ENCODE measurements at places on chromosomes 7 and 10.

DNA sequence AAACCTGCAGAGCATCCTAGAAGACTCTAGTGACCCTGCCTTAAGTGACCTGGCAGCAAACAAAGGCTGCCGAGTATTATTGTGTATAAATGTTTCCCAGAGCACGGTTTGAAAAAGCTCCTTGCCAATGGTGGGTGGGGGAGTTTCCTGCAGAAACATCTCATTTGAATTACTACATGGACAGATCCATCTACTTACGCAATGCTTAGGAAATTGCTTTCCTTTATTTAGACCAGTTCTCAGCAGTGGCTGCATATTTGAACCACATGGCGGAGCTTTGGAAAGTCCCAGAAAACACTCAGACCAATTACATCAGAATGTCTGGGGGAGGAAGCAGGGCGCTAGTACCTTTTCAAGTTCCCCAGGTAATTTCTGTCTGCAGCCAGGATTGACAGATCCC, 560.9 kb downstream of the SDK1 start:
- no peaks in the 10 kb centered on the region for H3K27me3 ChIP-seq
- DNase-seq: peak; percentile 47
- H3K27ac ChIP-seq: peak overlapping the region; percentile 32
- no peaks in the 10 kb centered on the region for H3K36me3 ChIP-seq

DNA sequence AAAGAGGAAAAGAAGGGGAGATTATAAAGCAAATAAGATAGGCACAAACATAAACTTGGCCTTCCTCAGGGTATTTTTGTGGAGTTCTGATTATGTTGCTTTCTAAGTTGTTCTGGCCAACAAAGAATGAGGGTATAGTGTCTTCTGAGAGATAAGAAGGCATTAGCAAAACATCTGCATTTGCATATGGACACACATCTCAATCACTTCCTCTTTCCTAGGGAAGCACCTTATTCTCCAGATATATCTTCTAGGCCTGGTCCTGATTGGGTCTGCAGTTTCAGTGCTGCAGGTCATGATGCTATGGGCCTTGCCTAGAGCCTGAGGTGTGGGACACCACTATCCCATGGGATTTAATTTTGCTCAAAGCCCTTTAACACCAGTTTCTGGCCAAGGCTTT, 308.8 kb upstream of the PHYHIPL start:
- H3K36me3 ChIP-seq: no peaks in the 10 kb centered on the region
- DNase-seq: no peak
- H3K4me3 ChIP-seq: no peak overlapping the region
- H3K27me3 ChIP-seq: no peaks in the 10 kb centered on the region

- peak; percentile 52 for DNase-seq
- H3K4me3 ChIP-seq: no peak overlapping the region
- H3K36me3 ChIP-seq: no peaks in the 10 kb centered on the region
- H3K27me3 ChIP-seq: no peaks in the 10 kb centered on the region
- H3K4me1 ChIP-seq: no peaks in the 10 kb centered on the region
Measured at GRCh38 chr10:86863484-86863842, 94.0 kb downstream of the MMRN2 start.

DNA sequence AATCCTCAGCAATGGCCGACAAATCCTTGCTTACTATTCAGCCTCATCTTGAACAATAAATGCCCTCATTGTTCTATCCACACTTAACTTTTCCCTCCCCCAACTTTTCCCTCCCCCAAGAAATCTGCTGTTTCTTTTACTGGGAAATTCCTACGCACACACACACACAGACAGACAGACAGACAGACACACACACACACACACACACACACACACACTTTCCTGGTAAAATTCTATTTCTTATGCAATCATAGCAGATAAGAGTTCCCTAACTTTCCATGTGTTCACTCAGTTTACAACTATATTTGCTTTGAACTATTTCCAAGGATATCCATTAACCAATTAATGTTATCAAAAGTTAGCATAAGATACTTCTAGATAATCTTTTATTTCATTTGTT, 52.9 kb downstream of the RELN start:
- no peaks in the 10 kb centered on the region for H3K27me3 ChIP-seq
- H3K36me3 ChIP-seq: no peaks in the 10 kb centered on the region
- no peak overlapping the region for H3K4me3 ChIP-seq
- H3K4me1 ChIP-seq: no peaks in the 10 kb centered on the region
- DNase-seq: no peak
- no peak overlapping the region for H3K27ac ChIP-seq

GRCh38 chr10:69641261-69641980, 11.4 kb downstream of the FAM241B start:
- H3K4me3 ChIP-seq: no peak overlapping the region
- no peak for DNase-seq
- no peaks in the 10 kb centered on the region for H3K36me3 ChIP-seq
- H3K27me3 ChIP-seq: no peaks in the 10 kb centered on the region
- H3K4me1 ChIP-seq: peaks cover 4% of the 10 kb centered on the region
- H3K27ac ChIP-seq: no peak overlapping the region

DNA sequence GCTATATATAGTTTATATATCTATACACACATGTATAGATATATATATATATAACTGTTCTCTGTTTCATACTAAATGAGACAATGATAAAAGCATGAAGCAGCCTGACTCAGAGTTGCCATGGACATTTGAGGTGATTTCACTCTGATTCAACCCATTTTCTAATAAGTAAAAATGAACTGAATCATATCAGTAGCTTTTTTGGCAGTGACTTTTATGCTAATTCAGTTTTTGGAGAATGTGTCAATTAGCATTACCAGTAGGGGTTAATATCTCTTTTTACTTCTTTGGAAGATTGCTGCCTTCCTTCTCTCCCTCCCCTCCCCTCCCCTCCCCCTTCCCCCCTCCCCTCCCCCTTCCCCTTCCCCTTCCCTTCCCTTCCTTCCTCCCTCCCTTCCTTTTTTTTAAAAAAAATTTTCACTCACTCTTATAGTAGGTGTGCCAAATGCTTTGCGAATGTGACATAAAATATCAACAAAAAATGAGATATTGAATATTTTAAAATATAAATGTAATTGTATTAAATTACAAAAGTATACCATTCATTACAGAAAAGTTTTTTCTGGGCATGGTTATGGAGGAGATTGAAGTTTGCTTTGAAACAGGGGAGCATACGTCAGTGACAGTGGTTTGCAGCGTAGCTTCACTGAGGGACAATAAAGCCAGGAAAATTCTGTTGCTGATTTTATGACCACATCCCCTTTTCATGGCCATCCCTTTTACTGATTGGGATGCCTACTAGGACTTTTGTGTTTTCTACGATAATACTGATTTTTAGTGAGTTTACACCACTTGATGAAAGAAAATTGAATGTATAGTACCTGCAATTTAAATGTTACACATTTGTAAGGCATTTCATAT, 64.0 kb upstream of the KLF6 start:
- H3K4me3 ChIP-seq: no peak overlapping the region
- no peak overlapping the region for H3K27ac ChIP-seq
- DNase-seq: no peak
- H3K27me3 ChIP-seq: no peaks in the 10 kb centered on the region
- H3K4me1 ChIP-seq: no peaks in the 10 kb centered on the region

DNA sequence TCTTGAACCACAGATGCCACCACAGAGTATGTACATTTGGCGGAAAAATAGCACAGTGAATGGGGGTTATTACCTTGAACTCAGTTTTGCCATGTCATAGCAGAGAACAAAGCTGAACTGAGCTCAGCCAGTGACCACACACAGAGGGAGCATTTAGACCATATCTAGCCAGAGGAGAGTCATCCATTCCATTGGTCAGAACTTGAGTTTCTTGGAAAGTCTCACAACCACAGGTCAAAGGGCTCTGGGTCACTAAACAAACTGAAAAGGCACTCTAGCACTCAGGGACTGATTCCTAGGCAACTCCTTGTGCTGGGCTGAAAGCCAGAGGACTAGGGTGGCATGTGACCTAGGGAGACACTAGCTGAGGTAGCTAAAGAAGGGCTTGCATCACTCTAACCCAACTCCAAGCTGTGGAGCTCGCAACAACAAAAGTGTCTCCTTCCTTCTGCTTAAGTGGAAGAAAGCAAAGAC, 239.7 kb upstream of the SEMA3D start:
- H3K36me3 ChIP-seq: no peaks in the 10 kb centered on the region
- DNase-seq: no peak
- H3K27me3 ChIP-seq: no peaks in the 10 kb centered on the region
- H3K4me1 ChIP-seq: no peaks in the 10 kb centered on the region
- no peak overlapping the region for H3K4me3 ChIP-seq

DNA sequence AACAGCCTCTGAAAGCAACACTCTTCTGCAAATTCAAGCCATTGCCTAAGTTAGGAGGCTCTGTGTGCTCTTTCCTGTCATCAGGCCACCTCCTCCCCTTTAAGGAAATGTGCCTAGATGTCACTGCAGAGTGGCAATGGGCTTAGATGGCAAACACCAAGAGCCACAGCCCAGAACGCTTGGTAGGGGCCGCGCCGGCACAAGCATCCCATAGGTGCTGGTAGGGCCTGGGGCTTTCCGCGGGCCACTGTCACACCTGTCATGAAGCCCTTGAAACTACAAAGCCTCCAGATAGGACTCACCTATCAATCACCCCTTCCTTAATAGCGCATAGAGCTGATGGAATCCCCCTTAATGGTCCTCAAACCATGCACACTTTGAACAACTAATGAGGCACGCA, 299.9 kb downstream of the GRID1 start:
- no peak overlapping the region for H3K4me3 ChIP-seq
- DNase-seq: no peak
- no peaks in the 10 kb centered on the region for H3K27me3 ChIP-seq
- no peaks in the 10 kb centered on the region for H3K36me3 ChIP-seq

DNA sequence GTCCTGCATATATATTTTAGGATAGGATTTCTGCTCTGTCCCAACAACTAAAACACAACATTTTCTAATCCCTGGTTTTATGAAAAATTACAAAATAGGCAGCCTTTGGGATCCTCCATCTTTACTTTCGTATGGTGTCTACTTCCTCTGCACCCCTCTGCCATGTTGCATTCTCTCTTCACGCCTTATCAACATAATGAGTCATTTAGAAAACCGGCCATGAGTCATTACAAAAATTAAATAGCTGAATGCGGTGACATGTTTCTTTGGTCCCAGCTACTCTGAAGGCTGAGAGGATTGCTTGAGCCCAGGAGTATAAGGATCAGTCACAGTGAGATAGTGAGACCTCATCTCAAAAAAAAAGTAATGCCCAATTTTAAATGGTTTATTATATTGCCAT, 148.1 kb upstream of the CELF2 start:
- no peaks in the 10 kb centered on the region for H3K36me3 ChIP-seq
- H3K4me3 ChIP-seq: no peak overlapping the region
- peaks cover 11% of the 10 kb centered on the region for H3K4me1 ChIP-seq
- no peak for DNase-seq
- no peaks in the 10 kb centered on the region for H3K27me3 ChIP-seq

DNA sequence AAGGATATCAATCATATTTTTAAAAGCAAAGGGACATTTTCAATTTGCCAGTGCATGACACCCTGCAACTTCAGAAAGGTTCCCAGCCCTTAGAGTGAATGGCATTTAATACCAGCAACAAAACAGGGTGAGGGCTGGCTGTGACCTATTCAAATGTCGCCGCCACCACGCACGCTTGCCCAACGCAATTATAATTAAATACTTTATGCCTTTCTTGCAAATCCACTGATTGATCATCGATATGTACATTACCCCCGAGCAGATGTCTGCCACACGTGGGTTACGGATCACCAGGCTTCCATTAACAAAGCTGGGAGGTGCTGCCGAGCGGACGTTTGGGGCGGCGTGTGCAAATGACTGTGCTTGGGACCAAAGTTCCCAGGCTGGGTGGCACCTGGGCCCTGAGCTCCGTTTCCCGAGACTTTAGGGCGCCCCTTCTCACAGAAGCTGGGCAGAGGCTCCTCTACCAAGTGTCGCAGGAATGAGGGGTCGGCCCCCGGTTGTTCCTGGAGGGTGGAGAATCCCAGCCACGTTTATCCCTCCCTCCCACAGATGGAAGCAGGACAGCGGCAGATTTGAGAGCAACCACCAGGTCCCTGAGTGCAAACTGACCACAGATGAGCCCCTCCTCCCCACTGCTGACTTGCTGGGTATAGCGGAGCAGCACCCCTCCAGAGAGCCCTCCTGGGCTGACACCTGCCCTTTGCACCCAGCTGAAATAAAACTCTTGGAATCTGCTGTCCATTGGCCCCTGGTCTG, 3.9 kb downstream of the FOXL3 start:
- DNase-seq: peak; percentile 46
- no peaks in the 10 kb centered on the region for H3K27me3 ChIP-seq
- peaks cover 7% of the 10 kb centered on the region for H3K4me1 ChIP-seq
- H3K36me3 ChIP-seq: no peaks in the 10 kb centered on the region

DNA sequence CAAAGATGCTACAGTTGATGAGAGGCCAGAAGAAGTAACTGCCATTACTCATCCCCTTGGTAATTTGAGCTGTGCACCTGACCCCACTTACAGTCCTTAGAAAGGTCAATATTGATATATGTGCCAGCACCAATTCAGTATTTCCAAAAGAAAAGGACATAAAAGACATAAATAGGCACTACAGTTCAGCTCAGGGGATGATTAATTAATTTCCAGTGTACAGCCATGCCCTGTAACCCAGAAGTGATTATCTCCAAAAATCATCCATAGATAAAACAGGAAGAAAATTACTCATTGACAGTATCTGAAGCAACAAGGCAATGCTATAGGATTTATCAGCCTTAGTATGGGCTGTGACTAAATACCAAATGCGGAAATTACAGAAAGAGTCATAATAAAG, 82.4 kb downstream of the PHYHIPL start:
- no peak overlapping the region for H3K27ac ChIP-seq
- DNase-seq: no peak

- DNase-seq: no peak
- no peak overlapping the region for H3K4me3 ChIP-seq
- no peaks in the 10 kb centered on the region for H3K4me1 ChIP-seq
- no peak overlapping the region for H3K27ac ChIP-seq
- no peaks in the 10 kb centered on the region for H3K27me3 ChIP-seq
- H3K36me3 ChIP-seq: peaks cover 4% of the 10 kb centered on the region
Measured at GRCh38 chr7:82335927-82336326, 107.7 kb downstream of the CACNA2D1 start.

DNA sequence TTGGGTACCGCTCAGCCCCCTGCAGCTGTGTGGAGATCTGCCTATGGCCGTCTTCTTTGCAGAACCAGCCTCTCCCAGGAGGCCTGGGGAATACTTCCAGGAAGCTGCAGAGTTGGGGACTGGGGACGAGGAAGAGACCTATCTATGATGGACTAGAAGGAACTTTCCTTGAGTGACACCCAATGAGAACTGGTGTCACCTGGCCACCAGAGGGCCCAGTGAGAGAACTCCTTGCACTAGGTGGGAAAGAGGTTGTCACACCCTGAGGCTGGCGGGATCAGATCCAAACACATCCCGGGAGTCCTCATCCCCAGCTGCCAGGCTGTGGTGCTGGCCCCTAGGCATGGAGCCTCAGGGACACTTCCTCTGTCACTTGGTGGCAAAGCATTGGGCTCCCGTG, 4.9 kb upstream of the GRID2IP start:
- H3K27me3 ChIP-seq: no peaks in the 10 kb centered on the region
- H3K36me3 ChIP-seq: no peaks in the 10 kb centered on the region
- H3K27ac ChIP-seq: no peak overlapping the region
- no peaks in the 10 kb centered on the region for H3K4me1 ChIP-seq

All from tibial artery (tissue), 4 donors.